ENCODE measurements at places on chromosomes 1 and 21. TPM values are rescaled to one million over a fixed set of nuclear protein-coding genes. Genes with fewer than 3 reads are reported as not detected.

Gene CLCN6
- total RNA-seq = 25.9 TPM

Gene G0S2
- 7.7 TPM for total RNA-seq

Gene PSMB4
- total RNA-seq = 205 TPM

Gene FCRL2
- 0.42 TPM for total RNA-seq

Gene PROK1
- total RNA-seq = 9.3 TPM

Gene UBQLN4
- total RNA-seq = 40.0 TPM

Gene SLC16A4
- total RNA-seq = 3.3 TPM

Gene OVAAL
- not detected for total RNA-seq

Gene FGR
- 17.2 TPM for total RNA-seq

Gene SIKE1
- 40.6 TPM for total RNA-seq

Gene MAST2
- 27.1 TPM for total RNA-seq

Gene AXDND1
- 2.1 TPM for total RNA-seq

Gene TNFSF18
- not detected for total RNA-seq

All from ureter (tissue), 1 donor.